ENCODE measurements at places on chromosomes 11 and 22. TPM values are rescaled to one million over a fixed set of nuclear protein-coding genes. Genes with fewer than 3 reads are reported as not detected.

Gene DEFB108B
- not detected for total RNA-seq

Gene HIKESHI
- total RNA-seq: 34.1 TPM

Gene OR52N4
- not detected for total RNA-seq

Gene MIOX
- total RNA-seq: 0.24 TPM

Gene MS4A12
- 0.74 TPM for total RNA-seq

Gene SLC5A4
- total RNA-seq: 0.93 TPM

Gene SMTNL1
- 0.37 TPM for total RNA-seq

Gene MOGAT2
- 0.19 TPM for total RNA-seq

Gene ROBO3
- 31.6 TPM for total RNA-seq

Gene GRAMD1B
- 78.9 TPM for total RNA-seq

Gene EMID1
- 7.0 TPM for total RNA-seq

Gene SLC22A12
- not detected for total RNA-seq

Gene GRAP2
- total RNA-seq: 5.3 TPM

Gene ELFN2
- 5.3 TPM for total RNA-seq

Gene PGA5
- 0.43 TPM for total RNA-seq

Gene TIGD3
- 5.3 TPM for total RNA-seq

Gene TMPRSS6
- total RNA-seq: 1.5 TPM

Gene GPR83
- 0.94 TPM for total RNA-seq

Gene MMP12
- not detected for total RNA-seq

Gene P2RX6
- total RNA-seq: 24.0 TPM

Gene PNPLA3
- total RNA-seq: 0.93 TPM

Gene RAB36
- 7.5 TPM for total RNA-seq

Gene SCUBE1
- 28.9 TPM for total RNA-seq

- no peak for DNase-seq
These were observed 12.1 kb downstream of the LRFN4 start for GRCh38 chr11:66868726-66869566.

- no peak for DNase-seq
These were observed 1413.3 kb downstream of the TBC1D22A start for GRCh38 chr22:48175721-48176120.

- no peak for DNase-seq
These were observed 107.9 kb downstream of the NAT10 start for GRCh38 chr11:34213366-34213765.

- no peak for DNase-seq
These were observed 10.0 kb downstream of the MED15 start for GRCh38 chr22:20517422-20517821.

GRCh38 chr11:2990617-2991451 is 1.3 kb downstream of the NAP1L4 start:
- DNase-seq: peak; percentile 45

GRCh38 chr11:76955459-76956114 is 78.6 kb upstream of the B3GNT6 start:
- DNase-seq: no peak

DNA sequence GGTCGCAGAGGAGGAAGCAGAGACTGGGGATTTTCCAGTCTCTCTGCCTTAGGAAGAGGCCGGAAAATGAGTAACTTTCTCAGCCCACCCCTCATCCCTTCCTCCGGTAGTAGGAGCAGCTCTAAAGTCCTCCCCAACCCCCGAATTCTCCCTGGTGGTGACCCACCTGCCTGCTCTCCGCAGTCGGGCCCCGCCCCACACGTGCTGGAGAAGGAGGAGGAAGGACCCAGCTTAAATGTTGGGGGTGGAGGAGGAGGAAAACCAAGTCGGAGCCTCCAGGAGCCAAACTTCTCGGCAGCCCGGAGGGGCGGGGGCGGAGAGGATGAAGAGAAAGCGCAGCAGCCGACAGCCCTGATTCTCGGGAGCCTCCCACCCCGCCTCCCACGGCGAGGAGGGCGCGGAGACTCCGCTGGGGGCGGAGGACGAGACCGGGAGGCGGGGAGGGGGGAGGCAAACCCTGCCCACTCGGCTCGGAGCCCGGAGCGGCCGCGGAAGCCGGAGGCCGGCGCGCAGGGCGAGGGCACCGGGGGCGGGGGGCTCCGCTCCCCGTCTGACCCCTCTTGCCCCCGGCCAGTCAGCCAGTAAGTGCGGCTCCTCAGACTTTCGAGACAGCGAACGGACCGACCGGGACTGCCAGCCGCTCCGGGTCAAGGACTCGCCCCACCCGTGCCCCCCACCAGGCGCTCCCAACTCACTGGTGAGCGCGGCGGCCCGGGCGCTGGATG is at the start of gene TPBGL:
TPBGL (plus strand) TSS at position 464 of the 725 bp plus-strand sequence. CDS start 276 bp downstream, outside the sequence.
- DNase-seq: peak; percentile 62

GRCh38 chr11:9760193-9760575 is 96.3 kb downstream of the SWAP70 start:
- DNase-seq: peak; percentile 92

DNA sequence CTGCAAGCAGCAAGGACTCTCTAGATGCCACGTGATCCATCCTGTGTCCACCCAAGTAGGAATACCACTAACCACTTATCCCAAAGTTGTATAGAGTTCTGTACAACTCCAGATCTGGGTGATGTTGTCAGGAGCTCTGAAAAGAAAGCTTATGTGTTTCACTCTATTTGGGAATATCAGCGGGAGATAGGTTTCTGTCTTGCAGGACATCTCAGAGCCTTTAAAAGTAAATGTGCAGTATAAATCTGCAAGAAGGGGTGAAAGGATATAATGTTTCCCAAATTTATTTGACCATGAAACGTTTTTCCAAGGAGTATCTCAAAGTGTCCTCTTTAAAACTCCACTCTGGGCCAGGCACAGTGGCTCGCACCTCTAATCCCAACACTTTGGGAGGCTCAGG is 13.9 kb downstream of the IRAG1 start:
- DNase-seq: no peak

DNA sequence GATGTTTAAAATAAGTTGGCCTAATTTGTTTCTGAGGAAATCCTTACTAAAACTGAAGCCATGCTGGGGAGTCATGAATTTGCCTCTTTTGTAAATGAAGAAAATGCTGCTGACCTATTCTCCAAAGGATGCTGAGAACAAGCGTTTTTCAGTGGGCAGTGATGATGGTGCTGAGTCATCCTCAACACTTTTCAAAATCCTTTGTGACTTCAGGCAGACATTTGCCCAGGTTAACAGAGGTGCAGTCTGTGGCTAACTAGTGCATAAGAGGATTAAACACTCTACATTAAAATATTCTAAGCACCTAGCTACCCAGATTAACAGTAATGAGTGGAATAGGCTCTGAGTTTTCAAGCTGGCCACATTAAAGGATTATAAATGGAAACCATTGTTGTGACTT is 509.0 kb downstream of the DLG2 start:
- no peak for DNase-seq

DNA sequence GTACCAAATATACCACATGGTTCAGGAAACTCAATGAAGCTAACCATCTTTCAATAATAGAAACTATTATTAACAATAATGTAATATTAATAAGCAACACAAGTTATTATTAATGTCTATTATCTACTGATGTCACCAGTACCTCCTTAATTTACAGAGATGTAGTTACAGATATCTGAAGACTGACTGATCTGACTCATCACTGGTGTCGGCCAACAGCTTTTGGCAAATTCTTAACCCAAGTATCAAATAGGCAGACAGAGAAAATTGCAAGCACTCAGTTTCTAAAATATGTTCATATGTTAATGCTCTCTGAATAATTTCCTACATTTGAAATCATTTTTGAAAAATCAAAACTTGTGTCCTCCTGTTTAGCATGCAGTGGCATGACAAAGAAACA is 100.4 kb upstream of the DDI1 start:
- no peak for DNase-seq

DNA sequence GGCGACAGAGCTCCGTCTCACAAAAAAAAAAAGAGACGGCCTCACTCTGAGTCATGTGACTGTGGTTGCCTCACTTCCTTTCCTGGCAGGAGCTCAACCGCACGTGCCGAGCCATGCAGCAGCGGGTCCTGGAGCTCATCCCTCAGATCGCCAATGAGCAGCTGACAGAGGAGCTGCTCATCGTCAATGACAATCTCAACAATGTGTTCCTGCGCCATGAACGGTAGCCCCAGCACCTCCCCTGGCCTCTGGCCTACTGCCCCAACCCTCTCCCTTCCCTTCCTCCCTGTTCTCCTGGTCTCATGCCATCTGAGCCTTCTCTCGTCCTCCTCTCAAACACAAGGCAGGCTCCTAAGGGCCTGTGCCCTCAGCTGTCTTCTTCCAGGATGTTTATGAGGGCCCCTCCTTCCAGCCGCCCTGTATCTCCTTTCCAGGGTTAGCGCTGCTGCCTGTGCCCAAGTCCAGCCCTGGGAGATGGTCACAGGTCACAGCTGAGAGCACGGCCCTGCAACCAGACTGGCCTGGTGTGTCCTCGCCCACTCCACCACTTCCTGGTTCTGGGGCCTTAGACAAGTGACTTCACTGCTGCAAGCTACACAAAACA is 30.7 kb downstream of the TOM1 start:
- peak; percentile 78 for DNase-seq

GRCh38 chr11:118074785-118075184 is 2.1 kb upstream of the TMPRSS4 start:
- no peak for DNase-seq

GRCh38 chr22:40033586-40034380 is 39.0 kb downstream of the FAM83F start:
- no peak for DNase-seq

GRCh38 chr11:13189561-13190426 is 87.8 kb upstream of the BMAL1 start:
- no peak for DNase-seq

GRCh38 chr22:24592851-24593558 is at the start of gene LRRC75B:
LRRC75B (minus strand) TSS chr22:24593073; CDS start chr22:24593039, 34 bp downstream.
- peak; percentile 95 for DNase-seq

GRCh38 chr22:26196657-26197056 is 27.4 kb downstream of the SEZ6L start:
- DNase-seq: no peak

DNA sequence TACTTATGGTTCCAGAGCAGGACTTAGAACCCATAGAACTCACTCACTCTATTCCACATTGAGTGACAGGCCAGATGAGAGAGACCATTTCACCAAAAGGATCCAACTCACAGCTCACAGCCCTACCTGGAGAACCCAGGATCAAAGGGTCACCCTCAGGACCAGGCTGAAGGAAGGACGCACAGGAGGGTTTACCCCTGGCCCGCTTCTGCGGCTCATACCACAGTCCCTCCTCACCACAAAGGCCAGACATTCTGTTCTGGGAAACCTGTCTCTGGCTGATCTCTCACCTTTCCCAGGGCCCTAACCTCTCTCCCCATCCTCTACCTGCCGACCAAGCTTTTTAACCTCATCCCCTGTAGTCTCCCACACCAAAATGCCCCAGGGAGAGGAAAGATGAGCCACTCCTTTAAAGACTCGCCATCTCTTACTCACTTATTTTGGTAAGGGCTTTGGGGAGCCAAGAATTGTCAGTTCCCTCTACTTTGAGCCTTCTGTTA is 4.7 kb downstream of the FOSL1 start:
- no peak for DNase-seq

GRCh38 chr11:31936312-31936711 is 125.2 kb upstream of the PAX6 start:
- no peak for DNase-seq

DNA sequence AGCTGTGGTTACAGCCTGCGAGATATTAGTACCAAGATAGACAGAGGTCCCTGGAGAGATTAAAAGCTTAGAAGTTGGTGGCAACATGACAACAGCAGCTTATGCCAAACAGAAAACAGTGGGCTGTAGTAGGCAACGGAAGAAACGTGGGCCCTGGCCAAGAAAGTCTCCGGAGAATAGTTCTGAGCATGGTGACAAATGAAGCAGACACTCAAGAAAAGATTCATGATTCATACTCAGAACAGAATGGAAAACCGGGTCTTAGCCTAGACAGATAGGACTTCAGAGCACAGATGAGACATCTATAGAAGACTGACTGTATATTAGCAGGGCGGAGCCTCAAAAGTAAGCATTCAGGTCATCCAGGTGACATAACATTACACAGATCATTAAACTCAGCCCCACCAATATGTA is 727.4 kb downstream of the ETS1 start:
- no peak for DNase-seq

GRCh38 chr22:27420817-27421361 is 380.7 kb downstream of the MN1 start:
- DNase-seq: peak; percentile 83

GRCh38 chr11:9759519-9760192 is 95.8 kb downstream of the SWAP70 start:
- DNase-seq: peak; percentile 65

GRCh38 chr11:104668797-104669463 is 229.3 kb downstream of the CASP12 start:
- no peak for DNase-seq

GRCh38 chr11:11813288-11813962 is 28.3 kb upstream of the USP47 start:
- no peak for DNase-seq

DNA sequence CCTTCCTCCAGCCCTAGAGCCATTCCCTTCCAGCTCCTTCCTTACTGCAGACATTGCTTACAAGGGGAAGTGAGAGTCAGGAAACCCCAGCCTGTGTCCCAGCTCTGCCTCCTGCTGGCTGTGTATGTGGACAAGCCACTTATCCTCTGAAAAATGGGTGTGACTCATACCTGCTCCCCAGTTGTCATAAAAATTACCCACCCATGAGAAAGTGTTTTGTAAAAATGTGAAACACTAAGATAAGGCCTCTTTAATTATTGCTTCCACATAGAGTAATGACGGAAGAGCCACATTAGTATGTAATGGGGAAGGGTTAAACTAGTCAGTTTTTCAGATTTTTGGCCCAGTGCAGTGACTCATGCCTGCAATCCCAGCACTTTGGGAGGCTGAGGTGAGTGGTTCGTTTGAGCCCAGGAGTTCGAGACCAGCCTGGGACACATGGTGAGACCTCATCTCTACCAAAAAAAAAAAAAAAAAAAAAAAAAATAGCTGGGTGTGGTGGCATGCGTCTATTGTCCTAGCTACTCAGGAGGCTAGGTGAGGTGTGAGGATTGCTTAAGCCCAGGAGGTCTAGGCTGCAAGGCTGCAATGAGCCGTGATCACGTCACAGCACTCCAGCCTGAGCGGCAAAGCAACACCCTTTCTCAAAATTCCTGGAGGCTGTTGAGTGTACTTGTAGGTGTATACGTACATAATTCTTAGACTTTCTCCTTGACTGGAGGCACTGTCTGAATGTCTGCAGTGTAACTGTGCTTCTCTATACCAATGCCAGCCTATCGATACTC is 84.9 kb downstream of the CTTN start:
- no peak for DNase-seq

DNA sequence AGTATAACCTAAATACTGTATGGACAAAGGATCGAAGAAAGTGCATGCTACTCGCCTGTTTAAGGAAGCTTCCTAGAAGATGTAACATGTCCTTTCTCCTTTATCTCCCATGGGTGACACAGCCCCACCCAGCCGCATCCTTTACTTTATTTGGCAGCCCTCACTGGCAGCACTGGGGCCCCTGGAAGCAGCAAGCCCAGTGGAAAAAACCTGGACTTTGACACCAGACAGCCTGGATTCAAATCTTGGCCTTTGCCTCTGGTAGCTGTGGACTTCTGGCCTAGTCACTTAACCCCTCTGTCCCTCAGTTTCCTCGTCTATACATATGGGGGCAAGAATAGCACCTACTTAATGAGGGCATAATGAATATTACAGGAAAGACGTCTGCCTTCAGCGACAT is 67.1 kb downstream of the MYEOV start:
- DNase-seq: no peak

GRCh38 chr11:91805293-91805692 is 419.3 kb upstream of the FAT3 start:
- no peak for DNase-seq

GRCh38 chr11:27312110-27312509 is 50.9 kb downstream of the CCDC34 start:
- DNase-seq: no peak

Data from testis (tissue), 5 donors.